GM12878 (cell line): ENCODE measurements at places on chromosomes 1 and 21. TPM values are rescaled to one million over a fixed set of nuclear protein-coding genes. Genes with fewer than 3 reads are reported as not detected.
A peak's percentile ranks its signal among the peaks of the same experiment; 100 is the strongest.

DNA sequence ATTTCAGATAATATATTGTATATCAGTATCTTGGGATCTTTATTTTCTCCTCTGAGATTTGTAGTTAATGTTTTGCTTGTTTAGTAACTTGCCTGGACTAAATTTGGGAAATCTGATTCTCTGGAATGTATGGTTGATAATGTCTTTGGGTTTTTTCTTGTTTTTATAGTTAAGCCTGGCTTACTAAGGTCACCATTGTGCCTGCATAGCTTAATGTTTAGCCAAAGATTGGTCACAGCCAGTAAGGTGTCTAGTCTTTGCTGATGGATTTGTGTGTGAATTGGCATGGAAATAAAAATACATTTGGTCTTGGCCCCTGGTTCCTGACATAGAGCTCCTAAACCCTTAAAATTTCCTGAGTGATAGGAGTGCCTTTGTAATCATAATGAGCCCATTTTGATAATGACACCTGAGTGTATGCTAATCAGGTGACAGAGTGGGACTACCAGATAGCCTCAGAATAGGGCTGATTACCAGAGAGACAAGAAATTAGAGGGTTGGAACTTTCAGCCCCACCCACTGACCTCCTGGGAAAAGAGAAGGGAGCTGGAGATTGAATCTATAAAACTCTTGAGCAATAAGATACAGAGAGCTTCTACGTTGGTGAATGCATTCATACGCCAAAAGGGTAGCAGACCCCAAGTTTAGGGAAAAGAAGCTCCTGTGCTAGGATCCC lies 47.9 kb upstream of the NUF2 start:
- no peak overlapping the region for H3K4me3 ChIP-seq
- DNase-seq = no peak
- H3K4me1 ChIP-seq = no peaks in the 10 kb centered on the region

DNA sequence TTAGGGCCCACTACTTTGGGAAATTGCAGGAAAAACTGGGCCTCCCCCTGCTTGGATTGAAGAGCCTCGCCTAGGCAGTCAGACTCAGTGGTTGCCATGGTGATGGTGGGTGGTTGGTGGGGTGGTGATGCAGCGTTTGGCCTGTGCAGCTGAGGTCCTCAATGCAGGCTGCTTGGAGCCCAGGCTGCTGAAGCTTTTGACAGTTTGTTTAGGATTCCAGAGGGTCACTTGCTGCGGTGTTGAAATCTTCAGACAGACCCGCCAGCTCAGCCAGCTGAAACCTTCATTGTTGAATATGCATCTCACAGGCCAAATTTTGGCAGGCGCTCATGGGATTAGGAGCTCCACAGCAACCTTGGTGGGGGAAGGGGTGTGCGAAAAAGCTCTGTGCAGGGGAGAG lies 67.9 kb downstream of the CACNA1E start:
- DNase-seq = no peak
- no peaks in the 10 kb centered on the region for H3K4me1 ChIP-seq
- H3K4me3 ChIP-seq = no peak overlapping the region
- no peak overlapping the region for H3K27ac ChIP-seq
- H3K27me3 ChIP-seq = no peaks in the 10 kb centered on the region

DNA sequence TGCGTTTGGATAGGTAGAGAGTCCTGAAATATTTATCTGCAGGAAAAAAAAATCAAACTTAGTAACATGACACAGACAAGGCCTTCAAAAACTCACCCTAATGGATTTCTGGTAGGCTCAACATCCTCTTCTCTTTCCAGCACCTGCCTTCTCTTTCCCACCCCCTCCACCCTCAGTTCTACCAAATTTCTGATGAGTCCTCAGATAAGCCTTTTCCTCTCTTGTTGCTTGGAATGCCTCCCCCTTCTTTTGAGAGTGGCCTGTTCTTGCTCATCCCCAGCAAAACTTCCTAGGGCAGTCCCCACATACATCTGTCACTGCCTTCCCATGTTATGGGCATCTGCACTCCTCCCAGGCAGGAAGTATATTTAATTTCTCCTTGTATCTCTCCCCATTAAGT lies 7.6 kb upstream of the LBR start:
- no peak overlapping the region for H3K27ac ChIP-seq
- no peaks in the 10 kb centered on the region for H3K27me3 ChIP-seq
- H3K4me1 ChIP-seq = peaks cover 10% of the 10 kb centered on the region
- no peak overlapping the region for H3K4me3 ChIP-seq

- H3K36me3 ChIP-seq = no peaks in the 10 kb centered on the region
- no peak overlapping the region for H3K27ac ChIP-seq
- no peaks in the 10 kb centered on the region for H3K4me1 ChIP-seq
- DNase-seq = no peak
- H3K27me3 ChIP-seq = peaks cover 2% of the 10 kb centered on the region; the same call in 1 of the 2 replicates
- no peak overlapping the region for H3K4me3 ChIP-seq
Measured at GRCh38 chr1:204697893-204698292, 12.4 kb upstream of the LRRN2 start.

DNA sequence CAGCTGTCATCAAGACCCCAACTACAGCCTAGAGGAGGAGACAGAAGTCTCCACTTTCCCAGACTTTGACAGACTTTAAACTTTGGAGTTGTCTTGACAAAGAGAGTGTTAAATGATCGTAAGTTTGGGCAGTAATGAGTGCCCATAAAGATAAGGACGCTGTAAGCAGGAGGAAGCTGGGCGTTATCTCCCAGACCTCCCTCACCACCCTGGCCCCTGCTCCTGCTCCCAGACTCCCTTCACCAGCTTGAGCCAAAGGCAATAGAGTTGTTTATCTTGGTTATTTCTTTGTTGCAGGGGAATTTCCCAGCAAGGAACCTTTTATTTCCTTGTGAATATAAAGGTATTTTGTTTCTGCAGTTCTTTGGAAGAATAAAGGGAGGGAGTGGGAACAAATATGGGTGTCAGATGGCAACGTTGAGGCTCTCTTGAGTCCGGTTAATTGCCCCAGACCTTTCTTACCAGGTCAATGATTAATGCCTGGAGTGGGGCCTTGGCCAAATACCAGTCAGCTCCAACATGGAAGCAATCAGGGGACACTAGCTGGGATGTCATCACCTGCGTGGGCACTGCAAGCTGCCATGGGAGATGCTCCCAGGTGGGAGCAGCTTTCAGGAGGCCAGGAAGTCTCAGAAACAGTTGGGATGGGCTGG lies 4.4 kb downstream of the PIGR start:
- H3K4me3 ChIP-seq = no peak overlapping the region
- H3K4me1 ChIP-seq = no peaks in the 10 kb centered on the region
- no peak for DNase-seq
- no peaks in the 10 kb centered on the region for H3K27me3 ChIP-seq
- no peak overlapping the region for H3K27ac ChIP-seq

- DNase-seq = no peak
- H3K27ac ChIP-seq = no peak overlapping the region
- H3K27me3 ChIP-seq = no peaks in the 10 kb centered on the region
- no peak overlapping the region for H3K4me3 ChIP-seq
- no peaks in the 10 kb centered on the region for H3K4me1 ChIP-seq
Measured at GRCh38 chr1:229972600-229973296, 94.3 kb upstream of the GALNT2 start.

- no peaks in the 10 kb centered on the region for H3K4me1 ChIP-seq
- no peaks in the 10 kb centered on the region for H3K36me3 ChIP-seq
- no peak overlapping the region for H3K4me3 ChIP-seq
- DNase-seq = no peak
- no peak overlapping the region for H3K27ac ChIP-seq
- H3K27me3 ChIP-seq = no peaks in the 10 kb centered on the region
Measured at GRCh38 chr1:3477241-3477995, 23.0 kb downstream of the ARHGEF16 start.

DNA sequence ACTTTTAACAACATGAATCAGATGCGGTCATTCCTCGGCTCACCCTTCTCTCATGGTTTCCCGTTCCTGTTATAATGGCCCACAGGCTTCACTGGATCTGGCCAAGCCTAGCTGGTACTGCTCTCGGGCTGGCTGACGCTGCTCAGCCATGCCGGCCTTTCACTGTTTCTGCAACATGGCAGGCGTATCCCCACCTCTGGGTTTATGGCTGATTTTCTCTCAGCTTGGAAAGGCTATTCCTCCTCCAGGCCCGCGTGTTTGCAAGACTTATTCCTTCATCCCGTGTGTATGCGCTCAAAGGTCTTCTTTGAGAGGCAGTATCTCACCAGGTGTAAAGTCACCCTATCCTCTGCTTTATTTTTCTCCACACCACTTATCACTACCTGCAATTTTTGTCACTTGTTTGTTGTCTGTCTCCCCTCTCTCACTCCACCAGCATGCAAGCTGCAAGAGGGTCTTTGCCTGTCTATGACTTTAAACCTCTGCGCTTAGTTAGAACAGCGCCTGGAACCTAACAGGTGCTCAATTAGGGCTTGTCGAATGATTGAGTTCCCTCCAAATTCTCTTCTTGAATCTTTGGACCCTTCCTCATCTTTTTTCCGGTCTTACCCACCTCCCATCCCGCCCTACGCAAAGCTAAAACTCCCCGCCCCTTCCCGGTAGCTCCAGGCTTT lies 491 bp upstream of the RAP1A start:
- H3K4me3 ChIP-seq = peak overlapping the region; percentile 87
- peak overlapping the region; percentile 87 for H3K27ac ChIP-seq
- DNase-seq = no peak
- no peaks in the 10 kb centered on the region; the same call in 1 of the 2 replicates for H3K36me3 ChIP-seq

- no peaks in the 10 kb centered on the region for H3K36me3 ChIP-seq
- no peak for DNase-seq
- H3K4me1 ChIP-seq = no peaks in the 10 kb centered on the region
- no peak overlapping the region for H3K4me3 ChIP-seq
- no peak overlapping the region for H3K27ac ChIP-seq
- no peaks in the 10 kb centered on the region for H3K27me3 ChIP-seq
Measured at GRCh38 chr1:197342044-197342565, 74.1 kb downstream of the CRB1 start.

- no peak for DNase-seq
- H3K27ac ChIP-seq = no peak overlapping the region
- H3K27me3 ChIP-seq = no peaks in the 10 kb centered on the region
- H3K4me3 ChIP-seq = no peak overlapping the region
- H3K36me3 ChIP-seq = no peaks in the 10 kb centered on the region
- H3K4me1 ChIP-seq = no peaks in the 10 kb centered on the region
Measured at GRCh38 chr1:198367296-198367695, 173.2 kb downstream of the ATP6V1G3 start.

DNA sequence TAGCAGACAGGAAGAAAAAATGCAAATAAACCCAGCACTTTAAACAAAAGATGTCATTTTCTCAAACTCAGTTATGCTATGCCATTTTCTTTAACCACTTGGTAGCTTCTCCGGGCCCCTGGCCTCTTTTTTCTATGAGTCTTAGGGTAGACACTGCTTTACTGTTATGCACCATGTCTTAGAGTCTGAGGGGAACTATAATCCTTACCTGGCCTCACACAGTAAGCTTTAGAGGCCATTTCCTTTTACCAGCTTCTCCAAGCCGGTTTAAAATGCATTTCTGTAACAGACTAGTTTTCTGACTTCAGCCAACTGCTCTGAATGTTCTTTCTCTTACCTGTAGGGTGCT lies 73.7 kb upstream of the EDEM3 start:
- no peak for DNase-seq
- no peak overlapping the region for H3K4me3 ChIP-seq
- no peaks in the 10 kb centered on the region for H3K27me3 ChIP-seq
- H3K36me3 ChIP-seq = no peaks in the 10 kb centered on the region
- peaks cover 20% of the 10 kb centered on the region for H3K4me1 ChIP-seq

Gene RAB3B
- total RNA-seq = 0.21 and 0.28 TPM in 2 replicates

Gene IL19
- total RNA-seq = not detected in 2 replicates

Gene FAM151A
- 0.13 TPM in 1 of 2 replicates, not detected in the other for total RNA-seq

Gene ABL2
- total RNA-seq = 8.3 and 9.4 TPM in 2 replicates

Gene GJC2
- 0.44 TPM in 1 of 2 replicates, not detected in the other for total RNA-seq

Gene CYP4A11
- 0.11 and 0.13 TPM in 2 replicates for total RNA-seq
